ENCODE measurements at places on chromosomes 2 and 18. TPM values are rescaled to one million over a fixed set of nuclear protein-coding genes. Genes with fewer than 3 reads are reported as not detected.
A peak's percentile ranks its signal among the peaks of the same experiment; 100 is the strongest.

DNA sequence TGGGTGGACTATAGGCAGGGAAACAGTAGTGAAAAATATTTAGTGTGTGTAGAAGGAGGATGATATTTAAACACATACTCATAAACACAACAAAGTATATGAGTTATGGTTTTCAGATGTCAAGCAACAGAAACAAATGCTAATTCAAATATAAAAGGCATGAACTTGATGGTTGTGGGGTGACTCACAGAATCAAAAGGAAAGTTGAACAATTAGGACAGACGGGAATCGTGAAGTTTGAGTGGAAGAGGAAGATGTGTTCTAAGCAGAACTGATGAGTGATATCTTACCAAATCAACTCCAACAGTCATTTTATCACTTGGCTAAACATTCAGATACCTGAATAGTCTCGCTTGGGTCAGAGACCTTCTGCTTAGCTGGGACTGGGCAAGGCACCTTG, 53.6 kb upstream of the ITGA6 start:
- no peaks in the 10 kb centered on the region for H3K36me3 ChIP-seq
- no peak for DNase-seq
- no peak overlapping the region for H3K4me3 ChIP-seq
- no peaks in the 10 kb centered on the region for H3K4me1 ChIP-seq
- H3K27ac ChIP-seq = no peak overlapping the region
- no peaks in the 10 kb centered on the region for H3K27me3 ChIP-seq

- H3K4me3 ChIP-seq = peak within 1 kb of the TSS; percentile 48
- H3K27ac ChIP-seq = no peak within 1 kb of the TSS
- H3K27me3 ChIP-seq = peaks cover 16% of the 10 kb centered on the region
Observed at GRCh38 chr2:229714080-229714735, at the start of gene DNER. TSS of gene DNER (minus strand) at chr2:229714555. CDS start at chr2:229714423, 132 bp downstream.

DNA sequence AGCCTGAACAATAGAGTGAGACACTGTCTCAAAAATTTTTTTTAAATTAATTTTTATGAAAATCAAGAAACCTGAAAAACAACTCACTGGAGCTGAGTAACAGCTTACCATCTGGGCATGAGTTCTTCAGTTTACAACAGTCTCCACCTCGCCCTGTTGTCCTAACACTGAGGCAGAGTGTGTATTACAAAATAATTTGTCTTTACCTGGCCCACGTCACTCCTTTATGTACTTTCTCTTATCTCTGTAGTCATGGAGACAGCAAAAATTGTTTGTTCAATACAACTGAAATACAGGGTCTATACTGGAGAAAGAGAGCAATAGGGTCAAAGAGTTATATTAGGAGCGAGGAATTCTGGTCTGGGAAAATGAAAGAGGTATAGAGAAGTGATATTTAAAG, 48.1 kb downstream of the CYTIP start:
- H3K27me3 ChIP-seq = no peaks in the 10 kb centered on the region
- no peak overlapping the region for H3K4me3 ChIP-seq
- no peak overlapping the region for H3K27ac ChIP-seq

DNA sequence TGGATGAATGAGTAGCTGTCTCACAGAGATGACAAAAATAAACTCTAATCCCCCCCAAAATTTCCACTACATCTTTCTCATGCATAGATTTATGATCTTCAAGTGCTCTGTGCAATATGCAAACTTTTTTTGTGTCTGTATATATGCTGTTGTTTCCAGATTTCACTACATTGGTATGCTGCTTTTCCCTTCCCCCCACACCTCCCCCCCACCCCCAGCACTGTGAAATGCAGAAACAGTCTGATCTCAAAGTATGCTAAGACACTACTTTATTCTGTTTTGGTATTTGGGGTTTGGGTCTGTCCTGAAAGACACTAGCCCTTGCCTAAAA, 524 bp upstream of the KLHL14 start:
- H3K36me3 ChIP-seq = no peaks in the 10 kb centered on the region
- no peak overlapping the region for H3K4me3 ChIP-seq
- DNase-seq = no peak
- peaks cover 25% of the 10 kb centered on the region for H3K27me3 ChIP-seq
- no peaks in the 10 kb centered on the region for H3K4me1 ChIP-seq

- no peaks in the 10 kb centered on the region for H3K4me1 ChIP-seq
- DNase-seq = no peak
- H3K27ac ChIP-seq = no peak overlapping the region
- no peaks in the 10 kb centered on the region for H3K36me3 ChIP-seq
- no peaks in the 10 kb centered on the region for H3K27me3 ChIP-seq
- no peak overlapping the region for H3K4me3 ChIP-seq
Observed at GRCh38 chr2:222120933-222121332, 177.9 kb downstream of the PAX3 start.

PTPRN gene
- total RNA-seq = 4.9 TPM

ITPRID2 gene
- total RNA-seq = 124 TPM

RAB11FIP5 gene
- total RNA-seq = 10.7 TPM
